LHCN-M2 (cell line): ENCODE measurements at places on chromosomes 7 and 10. TPM values are rescaled to one million over a fixed set of nuclear protein-coding genes. Genes with fewer than 3 reads are reported as not detected.
A peak's percentile ranks its signal among the peaks of the same experiment; 100 is the strongest.

DNA sequence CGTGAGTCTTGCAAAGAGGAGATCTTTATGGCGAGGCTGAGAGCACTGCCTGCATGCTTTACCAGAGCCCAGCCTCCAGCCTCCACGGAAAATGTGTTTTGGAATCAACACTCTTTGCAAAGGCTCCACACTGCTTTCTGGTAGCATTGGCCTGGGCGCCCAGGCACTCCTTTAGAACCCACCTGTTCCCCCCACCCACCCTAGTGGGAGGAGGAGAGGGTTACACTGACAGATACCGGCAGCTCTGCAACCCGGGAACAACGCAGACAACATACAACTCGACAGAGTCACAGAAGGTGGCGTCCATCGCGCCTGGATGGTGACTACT is 5.5 kb upstream of the MNX1 start:
- no peak for DNase-seq

- no peak for DNase-seq
Observed at GRCh38 chr7:32289651-32290414, 200.3 kb downstream of the LSM5 start.

GRCh38 chr7:135978624-135979023 is 1.5 kb upstream of the MTPN start:
- no peak for DNase-seq

- no peak for DNase-seq
Observed at GRCh38 chr7:53661645-53662217, 626.3 kb downstream of the POM121L12 start.

GRCh38 chr7:22718200-22718711 is 8.7 kb upstream of the IL6 start:
- peak; percentile 94 for DNase-seq

DNA sequence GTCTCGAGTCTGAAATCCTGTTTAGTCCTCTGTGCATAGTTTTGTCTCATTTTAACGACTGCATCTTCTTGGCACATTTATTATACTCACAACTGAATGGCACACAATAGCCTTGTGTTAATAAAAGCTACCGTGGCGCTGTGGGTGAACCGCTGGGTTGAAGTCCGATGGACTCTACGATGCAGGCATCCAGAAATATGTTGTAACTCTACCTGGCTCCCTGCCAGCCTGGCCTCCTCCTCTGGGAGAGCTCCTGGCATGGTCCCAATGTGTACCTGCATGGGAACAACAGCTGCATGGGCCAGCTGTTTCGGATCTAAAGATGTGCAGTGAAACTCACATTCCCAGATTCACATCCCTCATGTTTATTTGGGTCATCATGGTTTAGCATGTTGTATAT is 3.7 kb upstream of the DPYSL4 start:
- DNase-seq, result no peak

DNA sequence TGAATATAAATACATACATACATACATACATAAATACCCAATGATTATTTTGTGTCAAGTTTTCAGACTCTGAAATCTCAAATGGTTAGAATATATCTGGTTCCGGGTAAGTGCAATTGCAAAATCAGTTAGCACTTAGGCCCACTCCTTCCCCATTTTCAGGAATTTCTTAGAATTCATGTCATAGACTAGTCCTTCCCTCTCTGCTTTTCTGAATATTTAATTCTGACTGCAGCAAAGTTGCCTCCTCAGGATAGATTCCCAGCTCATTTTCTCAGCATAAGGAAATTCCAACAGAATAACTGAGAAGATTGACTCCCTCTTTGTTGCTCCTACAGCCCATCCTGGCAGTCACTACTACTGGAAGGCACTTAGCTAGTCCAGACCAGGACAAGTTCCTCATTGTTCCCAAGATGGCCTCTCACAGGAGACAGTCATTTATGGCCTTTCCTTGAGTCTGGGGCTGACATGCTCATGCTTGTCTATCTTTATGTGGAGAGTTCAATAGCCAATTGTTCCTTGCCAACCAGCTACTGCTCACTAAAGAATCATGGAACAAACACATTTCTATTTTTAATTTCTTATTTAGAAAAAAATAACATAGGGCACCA is 142.9 kb upstream of the ITGB1 start:
- no peak for DNase-seq

- no peak for DNase-seq
Observed at GRCh38 chr10:101030496-101031127, 317 bp downstream of the PDZD7 start.

- DNase-seq, result no peak
Observed at GRCh38 chr10:44289125-44289524, 95.8 kb downstream of the CXCL12 start.

DNA sequence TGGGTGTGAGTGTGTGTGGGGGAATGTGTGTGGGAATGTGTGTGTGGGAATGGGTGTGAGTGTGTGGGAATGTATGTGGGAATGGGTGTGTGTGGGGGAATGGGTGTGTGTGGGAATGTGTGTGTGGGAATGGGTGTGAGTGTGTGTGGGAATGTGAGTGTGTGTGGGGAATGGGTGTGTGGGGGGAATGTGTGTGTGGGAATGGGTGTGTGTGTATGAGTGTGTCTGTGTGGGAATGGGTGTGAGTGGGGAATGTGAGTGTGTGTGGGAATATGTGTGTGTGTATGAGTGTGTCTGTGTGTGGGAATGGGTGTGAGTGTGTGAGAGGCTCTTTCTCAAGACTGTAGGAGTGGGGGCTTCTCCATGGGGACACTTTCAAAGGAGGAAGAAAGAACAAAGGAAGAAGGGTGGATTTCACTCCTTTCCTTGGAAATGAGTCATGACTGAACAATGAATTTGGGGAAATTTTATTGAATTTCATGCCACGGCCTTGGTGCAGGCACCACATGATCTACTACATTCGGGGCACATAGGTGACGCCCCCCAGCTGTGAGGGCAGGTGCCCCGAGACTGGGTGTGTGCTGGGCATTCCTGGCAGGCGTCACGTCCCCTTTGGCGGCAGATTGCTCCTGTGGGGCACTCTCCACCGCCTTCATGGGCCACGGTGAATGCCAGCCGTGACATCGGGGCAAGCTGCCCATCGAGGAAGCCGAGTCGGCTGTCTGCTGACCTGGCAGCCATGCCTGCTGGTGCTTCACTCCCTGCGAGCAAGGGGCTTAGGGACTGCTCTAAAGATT is 88.8 kb upstream of the INSIG1 start:
- DNase-seq, result peak; percentile 73

DNA sequence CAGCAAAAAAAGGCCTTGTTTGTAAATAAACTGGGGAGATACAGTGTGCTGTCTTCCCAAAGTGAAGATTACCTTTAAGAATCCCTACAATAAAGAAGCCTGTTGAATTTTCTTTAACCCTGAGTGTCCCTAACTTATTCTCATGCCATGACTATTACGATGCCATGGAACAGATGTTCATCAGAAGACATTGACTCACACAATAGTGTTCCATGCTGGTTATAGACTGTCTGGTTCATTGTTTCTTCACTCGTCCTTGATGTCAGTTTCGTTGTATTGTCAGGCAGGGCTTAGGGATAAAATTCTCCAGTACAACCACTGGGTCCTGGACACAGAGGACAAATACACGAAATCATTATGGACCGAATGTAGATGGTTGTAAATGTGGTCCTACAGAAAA is 36.2 kb upstream of the BMPER start:
- DNase-seq, result peak; percentile 61

DNA sequence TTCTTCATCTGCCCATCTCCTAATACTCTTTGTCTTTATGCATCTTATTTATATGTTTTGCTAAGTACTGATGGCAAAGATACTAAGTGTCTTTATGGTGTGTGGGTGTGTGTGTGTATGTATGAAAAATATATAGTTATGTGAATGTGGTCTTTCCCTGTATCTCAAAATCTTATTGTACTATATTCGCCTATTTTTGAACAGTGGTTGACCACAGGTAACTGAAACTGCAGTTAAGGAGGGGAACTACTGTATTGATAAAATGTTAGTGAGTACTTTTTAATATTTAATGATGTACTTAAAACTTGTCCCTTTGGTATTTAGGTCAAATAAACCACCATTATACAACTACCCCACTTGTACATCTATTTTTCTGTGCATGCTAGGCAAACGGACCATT is 85.9 kb downstream of the ADD3 start:
- no peak for DNase-seq

DNA sequence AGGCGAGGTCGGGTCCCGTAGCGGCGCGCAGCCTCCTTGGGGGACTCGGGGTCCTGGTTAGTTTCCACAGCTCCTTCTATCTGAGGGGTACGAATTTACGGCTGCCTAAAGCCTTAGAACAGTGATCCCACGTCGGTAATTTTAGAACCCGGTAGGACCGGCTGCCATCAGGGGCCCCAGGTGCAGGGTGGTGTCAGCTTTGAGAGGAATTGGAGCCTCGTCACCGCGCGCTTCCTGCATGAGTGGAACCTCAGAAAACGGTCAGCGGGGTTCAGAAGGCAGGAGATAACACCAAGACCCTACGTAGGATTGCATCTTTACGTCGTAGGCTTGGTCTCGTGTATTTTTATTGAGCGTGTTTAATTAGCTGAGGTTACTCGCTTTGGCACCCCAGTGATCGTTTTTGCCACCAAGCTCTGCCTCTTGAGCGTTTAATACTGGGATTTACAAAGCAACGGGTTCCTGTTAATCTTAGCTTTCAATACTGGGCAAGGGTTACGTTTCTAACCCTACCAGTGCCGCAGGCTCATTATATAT is 443 bp downstream of the RNF32 start:
- peak; percentile 61 for DNase-seq

GRCh38 chr10:101597091-101597900 is 9.2 kb downstream of the DPCD start:
- DNase-seq, result no peak

- no peak for DNase-seq
Observed at GRCh38 chr10:47452495-47453140, 31.3 kb downstream of the ANXA8 start.

GRCh38 chr7:66521675-66522074 is 107.0 kb upstream of the KCTD7 start:
- DNase-seq, result no peak

DNA sequence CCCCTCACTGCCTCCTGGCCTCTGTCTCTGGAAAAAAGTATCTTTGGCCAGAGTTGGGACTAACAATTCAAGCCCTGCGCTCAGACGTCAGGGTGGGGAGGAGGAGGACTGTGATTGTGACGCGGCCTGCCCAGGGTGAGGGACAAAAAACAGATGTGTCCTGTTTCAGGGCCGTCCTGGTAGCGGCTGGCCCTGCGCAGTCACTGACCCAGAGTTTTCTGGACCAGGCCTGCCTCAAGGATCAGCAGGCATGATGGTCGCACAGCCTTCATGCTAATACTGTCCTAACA is 110.1 kb downstream of the CYTH3 start:
- no peak for DNase-seq

RBP4 gene
- total RNA-seq, result 0.17 and 0.32 TPM in 2 replicates

ANKRD2 gene
- 0.11 TPM in 1 of 2 replicates, not detected in the other for total RNA-seq

HGF gene
- total RNA-seq, result 11.5 and 13.0 TPM in 2 replicates

GIMAP2 gene
- 2.6 and 3.4 TPM in 2 replicates for total RNA-seq

INHBA gene
- 3.0 and 3.6 TPM in 2 replicates for total RNA-seq

PHYHIPL gene
- total RNA-seq, result 0.06 and 0.13 TPM in 2 replicates

AGAP5 gene
- 1.0 and 2.5 TPM in 2 replicates for total RNA-seq
